ENCODE measurements at places on chromosomes 2 and 18.
A peak's percentile ranks its signal among the peaks of the same experiment; 100 is the strongest.

GRCh38 chr18:62741118-62741566 is 25.8 kb downstream of the PHLPP1 start:
- no peak overlapping the region for H3K4me3 ChIP-seq
- no peak for DNase-seq
- H3K4me1 ChIP-seq: peaks cover 29% of the 10 kb centered on the region
- H3K36me3 ChIP-seq: no peaks in the 10 kb centered on the region
- no peak overlapping the region for H3K27ac ChIP-seq

DNA sequence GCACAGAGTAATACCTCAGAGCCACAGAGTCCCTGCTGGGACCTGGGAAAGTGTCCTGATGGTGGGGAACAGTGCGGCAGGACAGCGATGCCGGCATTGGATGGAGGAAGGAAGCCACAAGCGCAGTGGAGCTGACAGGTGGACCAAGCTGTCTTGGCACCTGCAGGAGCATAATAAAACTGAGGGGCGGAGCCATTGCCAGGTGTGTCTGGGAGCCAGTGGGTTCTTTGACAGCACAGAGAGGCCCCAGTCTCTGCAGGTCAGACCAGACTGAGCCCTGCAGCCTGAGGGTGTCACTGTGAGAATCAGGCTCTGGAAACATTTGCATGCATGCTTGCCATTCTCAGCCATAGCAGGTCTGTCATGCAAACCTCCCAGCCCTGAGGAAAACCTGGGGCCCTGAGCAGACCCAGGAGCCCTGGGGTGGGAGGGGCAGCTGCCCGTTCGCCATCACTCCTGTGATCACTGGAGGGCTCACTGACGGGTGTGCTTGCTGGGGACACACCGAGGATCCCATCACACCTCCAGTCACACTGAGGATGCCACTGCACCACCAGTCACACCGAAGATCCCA is 210.5 kb upstream of the HDAC4 start:
- DNase-seq: no peak
- no peak overlapping the region for H3K27ac ChIP-seq
- no peaks in the 10 kb centered on the region for H3K36me3 ChIP-seq
- no peaks in the 10 kb centered on the region for H3K4me1 ChIP-seq

DNA sequence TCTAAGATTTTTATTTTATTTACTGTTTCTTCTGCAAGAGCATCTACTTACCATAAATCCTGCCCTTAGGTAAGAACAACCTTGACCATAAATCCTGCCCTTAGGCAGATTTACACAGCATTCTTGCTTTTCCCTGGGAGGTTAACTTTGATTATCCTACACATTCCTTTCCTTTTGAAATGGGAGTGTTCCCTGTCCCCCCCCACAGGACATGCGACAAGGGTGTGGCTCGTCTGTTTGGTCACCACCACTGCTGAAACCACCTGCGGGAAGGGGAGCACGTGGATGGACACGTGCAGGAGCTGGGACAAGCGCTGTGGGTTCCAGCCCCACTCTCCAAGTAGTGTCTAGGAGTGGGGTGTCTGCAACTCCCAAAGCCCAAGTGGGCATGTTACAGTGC is 239.3 kb upstream of the SP5 start:
- no peaks in the 10 kb centered on the region for H3K4me1 ChIP-seq
- H3K27ac ChIP-seq: no peak overlapping the region

GRCh38 chr2:88350331-88351248 is 101.9 kb downstream of the FOXI3 start:
- peak overlapping the region; percentile 39 for H3K4me3 ChIP-seq
- H3K36me3 ChIP-seq: no peaks in the 10 kb centered on the region
- peak; percentile 72 for DNase-seq
- peaks cover 28% of the 10 kb centered on the region for H3K27me3 ChIP-seq
- no peak overlapping the region for H3K27ac ChIP-seq
- peaks cover 9% of the 10 kb centered on the region for H3K4me1 ChIP-seq

DNA sequence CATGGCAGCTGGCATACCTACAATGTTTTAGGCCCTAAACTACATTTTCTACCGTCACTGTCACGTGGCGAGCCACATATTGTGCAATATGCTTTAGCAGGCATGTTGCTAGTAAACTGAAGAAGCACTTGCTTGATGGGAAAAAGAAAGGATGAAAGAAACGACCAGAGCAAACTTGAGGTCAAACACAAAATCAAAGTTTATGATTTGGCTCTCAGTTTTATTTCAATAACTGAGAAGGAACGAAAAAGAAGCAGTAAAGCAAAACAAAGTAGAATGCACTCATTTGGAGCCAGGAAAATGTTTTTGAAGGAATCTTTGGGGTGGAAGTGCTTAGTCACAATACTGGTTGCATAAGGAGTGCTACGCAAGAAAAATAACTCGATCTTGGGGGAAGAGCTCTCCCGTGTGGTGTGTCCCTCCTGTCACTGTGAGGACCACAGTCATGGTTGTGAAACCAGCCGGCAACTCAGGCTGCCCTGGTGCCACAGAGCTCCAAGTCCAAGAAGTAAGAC is 349.8 kb downstream of the RBM43 start:
- H3K4me1 ChIP-seq: no peaks in the 10 kb centered on the region
- no peaks in the 10 kb centered on the region for H3K27me3 ChIP-seq
- no peaks in the 10 kb centered on the region for H3K36me3 ChIP-seq
- no peak for DNase-seq
- H3K4me3 ChIP-seq: no peak overlapping the region

DNA sequence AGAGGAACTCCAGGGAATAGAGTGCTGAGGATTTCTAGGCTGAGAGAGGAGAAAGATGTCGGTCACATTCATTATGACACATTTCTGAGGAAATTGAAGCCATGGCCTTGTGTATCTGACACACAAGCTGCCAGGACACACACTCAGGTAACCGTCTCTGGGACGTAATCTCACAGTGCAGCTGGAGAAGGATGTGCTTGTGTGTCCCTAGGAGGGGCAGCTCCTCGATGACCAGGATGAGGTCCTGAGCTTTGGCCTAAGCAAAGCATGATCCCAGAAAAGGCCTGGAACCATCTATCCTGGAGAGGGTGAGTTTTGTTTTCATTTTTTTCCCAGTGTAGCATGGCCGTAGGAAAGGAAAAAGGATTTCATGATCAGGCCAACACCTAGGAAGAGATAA is 102.2 kb downstream of the CAPN13 start:
- H3K27ac ChIP-seq: no peak overlapping the region
- H3K4me3 ChIP-seq: no peak overlapping the region
- H3K4me1 ChIP-seq: peaks cover 5% of the 10 kb centered on the region
- no peaks in the 10 kb centered on the region for H3K36me3 ChIP-seq
- DNase-seq: no peak

DNA sequence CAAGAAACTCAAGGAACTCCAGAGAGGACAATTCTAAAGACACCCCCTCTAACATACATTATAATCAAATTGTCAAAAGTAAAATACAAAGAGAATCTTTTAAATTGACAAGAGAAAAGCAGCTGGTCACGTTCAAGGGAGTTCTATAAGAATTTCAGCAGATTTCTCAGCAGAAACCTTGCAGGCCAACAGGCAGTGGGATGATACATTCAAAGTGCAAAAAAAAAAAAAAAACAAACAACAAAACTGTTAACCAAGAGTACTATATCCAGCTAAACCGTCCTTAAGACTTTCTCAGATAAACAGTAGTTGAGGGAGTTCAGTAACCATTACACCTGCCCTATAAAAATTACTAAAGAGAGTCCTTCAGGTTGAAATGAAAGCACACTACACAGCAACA is 33.9 kb downstream of the CCDC138 start:
- H3K4me1 ChIP-seq: no peaks in the 10 kb centered on the region
- H3K4me3 ChIP-seq: no peak overlapping the region
- peaks cover 2% of the 10 kb centered on the region for H3K36me3 ChIP-seq
- no peak for DNase-seq
- no peaks in the 10 kb centered on the region for H3K27me3 ChIP-seq

DNA sequence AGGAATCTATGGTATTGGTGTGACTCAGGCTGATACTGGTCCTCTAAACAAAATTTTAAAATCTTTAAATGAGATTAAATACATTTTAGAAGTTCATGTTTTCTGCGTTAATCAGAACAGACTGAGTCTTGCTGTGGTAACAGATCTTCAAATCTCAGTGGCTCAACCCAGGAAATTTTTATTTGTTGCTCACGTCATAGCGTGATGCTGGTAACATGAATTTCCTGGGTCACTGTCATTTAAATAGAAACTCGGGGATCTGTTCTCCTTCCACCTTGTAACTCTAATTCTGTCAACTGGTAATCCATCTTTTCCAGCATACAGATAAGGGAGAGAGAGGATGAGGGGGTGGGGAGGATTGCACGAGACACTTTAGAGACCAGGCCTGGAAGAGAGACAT is 90.0 kb downstream of the CDC42EP3 start:
- H3K27ac ChIP-seq: no peak overlapping the region
- H3K36me3 ChIP-seq: no peaks in the 10 kb centered on the region
- H3K27me3 ChIP-seq: no peaks in the 10 kb centered on the region
- DNase-seq: no peak
- H3K4me1 ChIP-seq: peaks cover 18% of the 10 kb centered on the region
- no peak overlapping the region for H3K4me3 ChIP-seq

GRCh38 chr2:71610671-71611070 is 157.3 kb downstream of the DYSF start:
- no peaks in the 10 kb centered on the region for H3K27me3 ChIP-seq
- no peak overlapping the region for H3K27ac ChIP-seq
- DNase-seq: no peak
- no peaks in the 10 kb centered on the region for H3K36me3 ChIP-seq
- H3K4me1 ChIP-seq: no peaks in the 10 kb centered on the region

DNA sequence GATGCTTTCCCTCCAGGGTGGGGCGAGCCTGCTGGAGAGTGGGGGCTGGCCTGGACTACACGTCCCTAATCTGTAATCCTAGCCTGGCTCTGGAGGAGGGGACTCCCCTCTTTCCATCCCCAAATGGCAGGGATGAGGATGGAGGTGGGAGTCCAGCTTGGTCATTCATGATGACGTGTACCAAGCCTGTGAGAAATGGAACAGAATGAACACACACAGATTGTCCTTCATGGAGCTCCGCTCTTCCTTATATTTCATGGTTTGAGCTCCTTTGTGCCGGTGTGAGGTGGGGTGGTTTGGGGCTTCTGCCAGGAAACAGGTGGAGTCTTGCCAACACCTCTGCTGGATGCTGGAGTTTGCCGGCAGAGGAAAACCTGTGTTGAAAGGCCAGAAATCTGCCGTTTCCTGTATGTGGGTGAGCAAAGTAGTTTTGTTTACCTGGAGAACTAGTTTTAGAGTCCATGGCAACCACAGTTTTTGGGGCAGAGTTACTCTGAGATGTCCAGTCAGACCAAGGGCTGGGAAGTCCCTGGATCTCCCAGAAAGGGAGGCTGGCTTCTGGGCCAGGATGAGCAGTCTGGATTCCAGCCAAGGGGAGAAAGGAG is 417.6 kb upstream of the MEX3C start:
- H3K4me3 ChIP-seq: no peak overlapping the region
- H3K4me1 ChIP-seq: no peaks in the 10 kb centered on the region
- H3K27me3 ChIP-seq: no peaks in the 10 kb centered on the region
- no peak overlapping the region for H3K27ac ChIP-seq
- no peak for DNase-seq

GRCh38 chr2:61948661-61949457 is 43.4 kb downstream of the COMMD1 start:
- no peaks in the 10 kb centered on the region for H3K4me1 ChIP-seq
- DNase-seq: no peak
- H3K36me3 ChIP-seq: no peaks in the 10 kb centered on the region

DNA sequence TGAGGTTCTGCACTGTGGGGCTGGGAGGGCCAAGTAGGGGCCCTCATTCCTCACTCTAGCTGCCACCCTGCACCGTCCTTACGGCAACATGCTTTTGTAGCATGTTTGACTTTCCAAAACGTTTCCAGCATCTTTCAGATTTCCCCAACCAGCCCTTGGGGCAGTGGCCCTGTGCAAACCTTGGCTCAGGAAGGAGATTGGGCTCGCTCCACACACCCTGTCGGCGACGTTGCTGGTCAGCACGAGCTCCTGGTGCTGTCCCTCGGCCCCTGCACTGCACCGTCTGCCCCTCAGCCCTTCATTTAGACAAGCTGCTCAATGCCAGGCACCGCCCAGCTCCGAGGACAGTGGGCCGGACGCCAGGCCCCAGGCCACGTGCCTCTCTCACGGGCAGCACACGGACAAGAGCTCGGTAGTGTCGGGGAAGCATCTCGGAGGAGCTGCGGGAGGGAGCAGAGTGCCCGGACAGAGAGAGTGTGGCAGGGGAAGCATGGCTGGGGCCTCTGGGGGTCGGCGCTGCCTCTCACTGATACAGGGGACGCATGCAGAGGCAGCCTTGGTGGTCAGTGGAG is 6.9 kb downstream of the GPR17 start:
- H3K27me3 ChIP-seq: no peaks in the 10 kb centered on the region
- H3K4me3 ChIP-seq: no peak overlapping the region
- no peak for DNase-seq
- H3K27ac ChIP-seq: no peak overlapping the region
